ENCODE measurements at places on chromosomes 2 and 18. TPM values are rescaled to one million over a fixed set of nuclear protein-coding genes. Genes with fewer than 3 reads are reported as not detected.

- DNase-seq, result no peak
Measured at GRCh38 chr2:36403675-36404230, 48.2 kb downstream of the CRIM1 start.

- DNase-seq, result no peak
Measured at GRCh38 chr18:28398471-28398870, 221.5 kb upstream of the CDH2 start.

- DNase-seq, result no peak
Measured at GRCh38 chr2:176854878-176855277, 357.7 kb upstream of the HNRNPA3 start.

FAP gene
- not detected for polyA plus RNA-seq

C1QL2 gene
- not detected for polyA plus RNA-seq

C2orf81 gene
- 0.49 TPM for polyA plus RNA-seq

RAB6D gene
- polyA plus RNA-seq, result not detected
